ENCODE measurements at places on chromosomes 12 and 14. TPM values are rescaled to one million over a fixed set of nuclear protein-coding genes. Genes with fewer than 3 reads are reported as not detected.

DNA sequence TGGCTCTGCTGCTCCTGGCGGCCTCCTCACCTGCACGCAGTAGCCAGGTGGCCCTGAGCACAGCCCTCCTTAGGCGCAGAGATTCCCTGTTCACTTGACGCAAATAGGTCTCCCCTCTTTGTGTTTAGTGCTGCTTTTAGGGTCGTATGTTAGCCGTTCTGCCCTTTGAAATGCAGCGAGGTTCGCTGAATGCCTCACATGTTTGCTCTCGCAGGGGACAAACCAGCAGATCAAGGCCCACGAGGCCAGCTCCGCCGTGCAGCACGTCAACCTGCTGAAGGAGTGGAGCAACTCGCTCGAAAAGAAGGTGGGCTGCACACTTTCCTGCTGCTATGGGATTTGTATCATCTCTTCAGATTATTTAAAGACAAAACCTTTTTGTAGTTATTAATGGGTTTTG is 31.4 kb upstream of the AMN start:
- H3K4me3 ChIP-seq: no peak overlapping the region
- H3K27ac ChIP-seq: no peak overlapping the region
- no peaks in the 10 kb centered on the region for H3K27me3 ChIP-seq
- peaks cover 17% of the 10 kb centered on the region for H3K36me3 ChIP-seq

DNA sequence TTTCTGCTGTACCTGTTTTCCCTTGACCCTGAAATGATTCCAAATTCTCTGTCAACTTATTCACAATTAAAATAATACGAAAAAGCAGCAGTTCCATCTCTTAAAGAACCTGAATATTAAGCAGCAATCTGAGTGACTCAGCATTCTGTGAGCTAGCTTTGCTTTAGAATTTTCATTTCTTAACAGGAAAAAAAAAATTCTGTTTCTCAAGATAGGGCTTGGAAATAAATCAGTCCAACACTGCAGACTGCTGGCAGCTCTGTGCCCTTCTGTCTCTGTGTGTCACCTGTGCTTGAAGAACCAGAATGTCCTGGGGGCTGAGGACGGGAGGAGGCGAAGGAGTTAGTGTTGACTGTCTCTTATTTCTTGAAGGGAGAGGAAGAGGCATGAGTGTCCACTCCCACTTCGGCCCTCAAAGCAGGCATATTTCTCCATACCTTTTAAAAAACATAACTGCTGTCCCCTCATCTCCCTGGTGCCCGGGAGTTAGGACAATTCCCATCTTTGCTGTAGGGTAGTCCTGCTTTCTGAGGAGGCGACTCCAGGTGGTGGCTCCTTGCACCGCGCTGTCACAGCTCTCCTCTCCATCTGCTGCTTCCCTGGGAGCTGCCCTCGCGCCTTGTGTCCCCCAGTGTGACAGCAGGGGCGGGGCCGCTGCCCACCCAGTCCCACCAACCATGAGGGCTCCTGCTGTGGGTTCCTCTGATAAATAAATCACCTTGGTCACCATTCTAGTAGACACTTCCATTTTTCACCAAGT is 203.1 kb downstream of the CALM1 start:
- no peaks in the 10 kb centered on the region for H3K27me3 ChIP-seq
- no peak overlapping the region for H3K27ac ChIP-seq
- peak; percentile 46 for DNase-seq
- H3K4me1 ChIP-seq: peaks cover 9% of the 10 kb centered on the region
- no peaks in the 10 kb centered on the region for H3K36me3 ChIP-seq

Gene TAS2R19
- 8.1 TPM for total RNA-seq

GRCh38 chr14:95098984-95099599 is 58.2 kb downstream of the DICER1 start:
- H3K4me3 ChIP-seq: no peak overlapping the region
- peak; percentile 55 for DNase-seq
- H3K27ac ChIP-seq: no peak overlapping the region

Gene ERH
- 189 TPM for total RNA-seq

Gene RNASE13
- total RNA-seq: not detected

Gene IL22
- not detected for total RNA-seq

Gene ACVRL1
- 5.8 TPM for total RNA-seq

Gene TCP11L2
- 32.8 TPM for total RNA-seq

GRCh38 chr14:51539571-51540037 is 112.1 kb upstream of the FRMD6 start:
- peak; percentile 92 for DNase-seq
- no peak overlapping the region for H3K4me3 ChIP-seq
- no peaks in the 10 kb centered on the region for H3K27me3 ChIP-seq
- H3K27ac ChIP-seq: no peak overlapping the region
- H3K4me1 ChIP-seq: peaks cover 7% of the 10 kb centered on the region
- no peaks in the 10 kb centered on the region for H3K36me3 ChIP-seq

Gene CD27
- total RNA-seq: not detected

DNA sequence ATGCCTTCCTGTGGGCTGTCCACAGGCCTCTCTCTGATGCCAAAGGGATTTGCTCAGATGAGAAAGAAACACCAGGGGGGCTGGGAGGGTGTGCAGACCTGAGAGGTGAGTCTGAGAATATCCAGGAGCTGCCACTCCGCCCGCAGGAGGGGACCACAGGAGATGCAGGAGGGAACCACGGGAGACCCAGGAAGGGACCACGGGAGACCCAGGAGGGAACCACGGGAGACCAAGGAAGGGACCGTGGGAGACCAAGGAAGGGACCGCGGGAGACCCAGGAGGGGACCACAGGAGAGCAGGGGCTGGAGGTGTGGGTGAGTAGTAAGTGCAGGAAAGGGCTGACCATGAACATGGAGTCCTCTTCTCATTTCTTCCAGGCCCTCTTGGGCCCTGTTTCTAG is 74.6 kb upstream of the SFSWAP start:
- H3K36me3 ChIP-seq: no peaks in the 10 kb centered on the region
- no peaks in the 10 kb centered on the region for H3K27me3 ChIP-seq
- no peak overlapping the region for H3K4me3 ChIP-seq
- DNase-seq: no peak

- no peaks in the 10 kb centered on the region for H3K27me3 ChIP-seq
- H3K4me1 ChIP-seq: peaks cover 4% of the 10 kb centered on the region
- H3K36me3 ChIP-seq: no peaks in the 10 kb centered on the region
- peak within 1 kb of the TSS; percentile 67 for H3K27ac ChIP-seq
- no peak within 1 kb of the TSS for H3K4me3 ChIP-seq
Observed at GRCh38 chr12:80443974-80444666, at the start of gene PTPRQ. PTPRQ (plus strand) TSS chr12:80444235; CDS start chr12:80444346, 111 bp downstream.

GRCh38 chr12:121250359-121250758 is 40.4 kb downstream of the P2RX4 start:
- H3K36me3 ChIP-seq: peaks cover 58% of the 10 kb centered on the region
- DNase-seq: no peak
- no peak overlapping the region for H3K4me3 ChIP-seq
- no peak overlapping the region for H3K27ac ChIP-seq

DNA sequence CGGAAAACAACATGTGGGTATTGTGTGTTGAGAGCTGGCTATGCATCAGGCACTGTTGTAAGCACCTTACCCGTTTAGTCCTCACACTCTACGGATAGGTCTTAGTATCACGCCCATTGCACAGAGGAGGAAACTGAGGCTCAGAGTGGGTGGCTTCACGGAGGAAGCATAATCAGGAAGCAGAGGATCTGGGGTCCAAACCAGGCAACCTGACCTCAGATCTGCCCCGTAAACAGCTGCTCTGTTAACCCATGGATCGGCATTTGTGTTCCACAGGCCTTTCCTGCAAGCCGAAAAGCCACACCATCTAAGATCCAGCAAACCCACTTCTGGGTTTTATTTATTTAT is 107.9 kb downstream of the SCARB1 start:
- no peak for DNase-seq
- H3K27me3 ChIP-seq: peaks cover 7% of the 10 kb centered on the region
- no peaks in the 10 kb centered on the region for H3K36me3 ChIP-seq
- peaks cover 12% of the 10 kb centered on the region for H3K4me1 ChIP-seq

- H3K4me3 ChIP-seq: no peak overlapping the region
- no peaks in the 10 kb centered on the region for H3K27me3 ChIP-seq
- no peak overlapping the region for H3K27ac ChIP-seq
Observed at GRCh38 chr14:51431741-51432140, 191.7 kb downstream of the TMX1 start.

GRCh38 chr14:68020493-68020892 is 200.9 kb downstream of the RAD51B start:
- DNase-seq: no peak
- no peaks in the 10 kb centered on the region for H3K27me3 ChIP-seq

GRCh38 chr14:70780396-70781075 is 28.8 kb downstream of the MAP3K9 start:
- DNase-seq: no peak
- no peak overlapping the region for H3K27ac ChIP-seq
- no peaks in the 10 kb centered on the region for H3K36me3 ChIP-seq
- peaks cover 3% of the 10 kb centered on the region for H3K27me3 ChIP-seq

- no peak overlapping the region for H3K27ac ChIP-seq
- DNase-seq: no peak
- H3K27me3 ChIP-seq: no peaks in the 10 kb centered on the region
- no peaks in the 10 kb centered on the region for H3K4me1 ChIP-seq
- no peak overlapping the region for H3K4me3 ChIP-seq
- H3K36me3 ChIP-seq: no peaks in the 10 kb centered on the region
Observed at GRCh38 chr14:33857650-33858049, 93.2 kb downstream of the EGLN3 start.

GRCh38 chr12:28899951-28900350 is 249.1 kb upstream of the FAR2 start:
- no peaks in the 10 kb centered on the region for H3K36me3 ChIP-seq
- H3K27ac ChIP-seq: no peak overlapping the region
- peak; percentile 97 for DNase-seq
- no peak overlapping the region for H3K4me3 ChIP-seq
- H3K27me3 ChIP-seq: no peaks in the 10 kb centered on the region

- no peaks in the 10 kb centered on the region for H3K36me3 ChIP-seq
- H3K4me1 ChIP-seq: peaks cover 16% of the 10 kb centered on the region
- H3K27ac ChIP-seq: no peak overlapping the region
- DNase-seq: peak; percentile 85
Observed at GRCh38 chr12:103855036-103855712, 14.1 kb upstream of the NT5DC3 start.

Gene SERPINA3
- under 0.01 TPM for total RNA-seq

- H3K4me3 ChIP-seq: no peak overlapping the region
- no peaks in the 10 kb centered on the region for H3K27me3 ChIP-seq
- no peak overlapping the region for H3K27ac ChIP-seq
Observed at GRCh38 chr12:51977320-51977753, 25.8 kb downstream of the ACVR1B start.

- no peak overlapping the region for H3K4me3 ChIP-seq
- H3K27ac ChIP-seq: no peak overlapping the region
- H3K27me3 ChIP-seq: no peaks in the 10 kb centered on the region
- DNase-seq: no peak
Observed at GRCh38 chr12:131971226-131971625, 21.5 kb downstream of the EP400 start.

- H3K4me1 ChIP-seq: peaks cover 3% of the 10 kb centered on the region
- DNase-seq: no peak
- no peak overlapping the region for H3K27ac ChIP-seq
- no peaks in the 10 kb centered on the region for H3K27me3 ChIP-seq
Observed at GRCh38 chr12:92747151-92747550, 44.4 kb downstream of the PLEKHG7 start.

GRCh38 chr12:28991626-28992025 is 157.5 kb upstream of the FAR2 start:
- no peaks in the 10 kb centered on the region for H3K27me3 ChIP-seq
- no peak for DNase-seq
- no peak overlapping the region for H3K4me3 ChIP-seq
- no peaks in the 10 kb centered on the region for H3K4me1 ChIP-seq
- H3K36me3 ChIP-seq: no peaks in the 10 kb centered on the region

- H3K4me3 ChIP-seq: no peak overlapping the region
- no peaks in the 10 kb centered on the region for H3K27me3 ChIP-seq
- peaks cover 2% of the 10 kb centered on the region for H3K4me1 ChIP-seq
- peaks cover 11% of the 10 kb centered on the region for H3K36me3 ChIP-seq
- H3K27ac ChIP-seq: no peak overlapping the region
Observed at GRCh38 chr14:35750202-35750904, 58.7 kb downstream of the RALGAPA1 start.

Gene KRT75
- not detected for total RNA-seq

Gene ATXN7L3B
- total RNA-seq: 28.1 TPM

Gene TRHDE
- total RNA-seq: 97.8 TPM

DNA sequence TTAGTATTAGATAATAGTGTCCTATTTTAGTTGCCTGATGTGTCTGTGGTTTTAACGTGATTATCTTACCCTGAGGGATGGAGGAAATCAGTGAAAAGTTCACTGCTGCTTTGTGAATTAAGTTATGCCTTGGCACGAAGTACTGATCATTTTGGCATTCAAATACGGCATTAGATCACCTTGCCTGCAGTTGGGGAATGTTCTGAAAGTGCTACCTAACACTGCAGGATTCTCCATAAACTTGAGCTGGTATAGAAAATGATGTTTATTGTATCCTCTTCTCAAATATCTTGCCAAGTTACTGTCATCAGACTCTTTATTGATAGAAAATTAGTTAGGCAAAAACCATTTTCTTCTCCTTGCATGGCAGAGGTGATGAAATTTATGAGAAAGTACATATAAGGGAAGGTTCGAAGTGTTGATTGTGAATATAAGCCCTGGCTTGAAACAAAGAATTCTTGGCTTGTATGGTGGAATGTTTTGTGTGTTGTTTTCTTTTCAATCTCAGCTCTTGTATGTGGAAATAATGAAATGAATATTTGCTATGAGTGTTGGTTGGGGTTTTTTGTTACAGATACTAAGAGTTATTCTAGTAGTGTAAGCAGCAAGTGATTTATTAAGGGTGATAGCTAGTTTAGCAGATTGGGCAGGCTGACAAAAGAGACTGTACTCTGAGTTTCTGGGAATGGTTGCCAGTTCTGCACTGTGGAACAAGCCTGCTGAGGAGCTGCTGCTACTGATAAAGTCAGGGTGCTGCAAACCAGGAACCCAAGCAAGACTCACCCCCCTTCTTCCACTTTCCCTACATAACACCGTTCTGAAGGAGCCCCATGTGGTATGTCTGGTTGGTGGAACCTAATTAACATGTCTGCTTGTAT is 448.3 kb downstream of the PCNX1 start:
- no peaks in the 10 kb centered on the region for H3K27me3 ChIP-seq
- H3K27ac ChIP-seq: peak overlapping the region; percentile 65
- H3K4me1 ChIP-seq: peaks cover 17% of the 10 kb centered on the region
- no peak overlapping the region for H3K4me3 ChIP-seq
- no peaks in the 10 kb centered on the region for H3K36me3 ChIP-seq

DNA sequence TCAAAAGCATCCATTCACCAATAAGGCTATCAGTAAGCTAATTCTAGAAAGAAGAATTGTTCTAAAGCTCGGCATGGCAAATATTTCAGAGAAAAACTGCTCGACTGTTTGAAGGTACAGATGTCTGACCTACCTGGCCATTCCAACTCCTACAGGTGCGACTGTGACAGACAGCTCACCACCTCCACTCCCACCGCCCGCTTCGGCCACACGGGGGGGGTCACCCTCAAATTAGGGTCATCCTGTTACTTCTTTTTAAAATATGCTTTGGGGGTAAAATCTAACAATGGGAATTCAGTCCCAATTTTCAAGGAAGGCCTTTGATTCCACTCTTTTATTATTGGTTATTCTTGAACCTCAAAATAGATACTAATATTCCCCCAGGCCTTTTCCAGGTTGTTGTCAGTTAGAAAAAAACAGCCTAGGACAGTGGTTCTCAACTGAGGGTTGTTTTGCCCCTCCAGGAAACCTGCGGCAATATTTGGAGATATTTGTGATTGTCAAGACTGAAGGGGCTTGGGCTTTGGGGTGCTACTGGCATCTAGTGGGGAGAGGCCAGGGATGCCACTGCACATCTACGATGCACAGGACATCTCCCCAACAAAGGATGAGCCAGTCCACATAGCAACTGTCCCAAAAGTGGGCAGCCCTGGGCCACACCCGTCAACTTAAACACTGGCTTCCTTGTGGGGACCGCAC is 81.2 kb downstream of the BCL11B start:
- H3K27ac ChIP-seq: no peak overlapping the region
- H3K36me3 ChIP-seq: no peaks in the 10 kb centered on the region
- no peak for DNase-seq
- H3K27me3 ChIP-seq: no peaks in the 10 kb centered on the region
- no peak overlapping the region for H3K4me3 ChIP-seq
- no peaks in the 10 kb centered on the region for H3K4me1 ChIP-seq
